ENCODE measurements at places on chromosomes 1 and 21. TPM values are rescaled to one million over a fixed set of nuclear protein-coding genes. Genes with fewer than 3 reads are reported as not detected.

DNA sequence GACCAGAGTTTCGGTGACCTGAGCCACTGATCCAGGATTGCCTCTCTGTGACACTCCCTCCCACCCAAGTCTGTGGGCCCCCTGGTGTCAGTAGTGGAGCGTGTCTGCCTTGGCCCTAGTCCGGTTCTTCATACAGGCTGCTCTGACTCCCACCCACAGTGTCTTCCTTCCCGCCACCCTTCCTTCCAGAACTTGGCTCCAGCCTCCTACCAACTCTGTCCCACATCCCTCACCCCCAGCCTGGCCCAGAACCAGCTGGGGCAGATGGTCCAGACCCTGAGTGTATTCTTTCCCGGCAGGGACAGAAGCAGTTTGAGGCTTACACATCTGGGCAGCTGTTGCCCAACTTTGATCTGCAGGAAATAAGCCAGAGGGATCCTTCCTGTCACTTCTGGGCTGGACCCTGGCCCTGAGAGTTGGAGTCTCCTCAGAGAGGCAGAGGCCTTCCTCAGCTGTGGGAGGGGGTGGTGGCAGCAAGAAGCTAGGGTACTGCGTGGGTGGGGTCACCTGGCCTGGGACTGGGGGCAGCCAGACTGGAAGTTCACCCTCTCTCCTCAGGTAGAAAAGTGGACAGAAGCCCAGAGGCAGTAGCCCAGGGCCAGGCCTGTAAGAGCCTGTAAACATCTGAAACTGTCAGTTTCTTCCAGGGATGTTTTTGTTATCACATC lies 43.1 kb upstream of the EPS8L3 start:
- no peak overlapping the region for H3K4me3 ChIP-seq
- DNase-seq = no peak
- no peak overlapping the region for H3K27ac ChIP-seq
- no peaks in the 10 kb centered on the region for H3K27me3 ChIP-seq

DNA sequence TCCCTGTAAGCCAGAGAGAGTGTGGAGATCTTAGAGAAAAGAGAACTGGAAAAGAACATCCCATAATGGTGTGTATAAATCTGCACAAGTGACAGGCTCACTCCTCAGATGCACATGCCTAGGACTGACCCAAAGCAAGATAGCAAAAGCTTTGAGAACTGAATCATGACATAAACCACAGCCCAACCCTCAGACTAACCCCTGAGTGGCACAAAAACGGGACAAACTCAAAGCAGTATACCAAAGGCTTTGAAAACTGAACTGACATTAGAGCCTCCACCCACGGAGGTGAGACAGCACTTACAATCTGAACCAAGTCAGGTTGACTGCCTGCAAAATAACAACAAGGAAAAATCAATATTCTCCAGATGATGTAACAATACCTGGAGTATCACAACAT lies 70.8 kb downstream of the TIAM1 start:
- H3K4me3 ChIP-seq = no peak overlapping the region
- H3K4me1 ChIP-seq = no peaks in the 10 kb centered on the region
- no peak overlapping the region for H3K27ac ChIP-seq
- no peak for DNase-seq

DNA sequence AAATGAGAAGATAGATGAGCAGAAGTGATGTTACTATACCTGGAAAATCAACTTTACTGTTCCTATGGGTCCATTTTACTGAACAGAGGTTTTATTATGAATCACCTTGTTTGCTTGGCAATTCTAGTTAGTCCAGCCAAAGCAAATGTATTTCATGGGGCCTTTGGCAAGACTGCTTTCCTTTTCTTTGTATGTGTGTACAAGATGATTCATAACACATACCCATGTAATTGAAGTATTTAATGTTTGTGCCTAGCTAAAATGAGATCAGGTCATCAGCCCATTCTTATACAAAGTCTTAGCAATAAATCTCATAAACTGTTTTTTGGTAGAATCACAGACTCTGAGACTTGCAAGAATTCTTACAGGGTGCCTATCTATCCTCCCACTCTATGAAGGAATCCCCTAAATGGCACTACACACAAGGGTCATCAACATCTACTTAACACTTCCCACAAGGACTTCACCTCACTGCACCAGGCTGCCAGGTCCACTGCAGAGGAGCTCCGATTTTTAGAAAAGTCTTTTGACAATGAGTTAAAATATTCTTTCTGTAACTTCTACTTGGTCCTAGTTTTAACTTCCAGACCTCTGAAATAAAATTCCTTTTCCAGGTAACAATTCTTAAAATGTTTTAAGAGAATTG lies 58.5 kb downstream of the LPAR3 start:
- H3K4me1 ChIP-seq = peaks cover 2% of the 10 kb centered on the region
- DNase-seq = peak; percentile 72
- H3K27ac ChIP-seq = no peak overlapping the region
- H3K27me3 ChIP-seq = peaks cover 11% of the 10 kb centered on the region

DNA sequence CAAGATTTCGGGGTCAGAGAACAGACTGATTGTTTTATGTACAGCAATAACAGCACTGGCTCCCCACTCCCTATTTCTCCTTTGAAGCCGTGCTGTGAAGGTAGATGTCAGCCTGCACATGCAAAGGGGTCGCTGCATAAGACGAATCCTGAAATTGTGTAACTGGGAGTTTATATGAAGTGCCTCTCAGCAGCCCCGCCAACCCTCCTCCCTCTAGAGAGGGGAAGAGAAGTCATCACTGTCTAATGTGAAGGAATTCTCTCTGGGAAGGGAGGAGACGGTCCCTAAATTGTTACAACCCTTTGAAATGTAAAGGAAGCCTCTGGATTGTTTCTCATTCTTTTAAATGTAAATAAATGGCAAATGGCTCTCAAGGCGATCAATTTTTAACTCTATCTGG lies 545.3 kb downstream of the PLA2G4A start:
- no peak overlapping the region for H3K4me3 ChIP-seq
- no peaks in the 10 kb centered on the region for H3K36me3 ChIP-seq
- H3K27ac ChIP-seq = no peak overlapping the region
- no peaks in the 10 kb centered on the region for H3K4me1 ChIP-seq
- no peaks in the 10 kb centered on the region for H3K27me3 ChIP-seq

DNA sequence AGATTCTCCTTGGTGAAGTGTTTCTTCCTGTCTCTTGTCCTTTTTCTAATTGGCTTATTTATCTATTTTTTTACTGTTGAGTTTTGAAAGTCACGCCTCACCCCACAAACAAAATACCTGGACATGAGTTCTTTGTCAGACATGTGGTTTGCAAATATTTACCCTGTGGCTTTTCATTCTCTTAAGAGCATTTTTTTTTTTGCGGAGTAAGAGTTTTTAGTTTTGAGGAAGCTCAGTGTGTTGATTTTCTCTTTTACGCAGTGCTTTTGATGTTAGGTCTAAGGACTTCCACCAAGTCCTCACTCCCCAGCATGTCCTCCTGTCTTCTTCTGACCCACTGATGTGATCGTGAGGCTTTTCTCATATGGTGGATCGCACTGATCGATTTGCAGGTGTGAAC lies 7.6 kb downstream of the DFFB start:
- no peaks in the 10 kb centered on the region for H3K27me3 ChIP-seq
- no peaks in the 10 kb centered on the region for H3K4me1 ChIP-seq
- DNase-seq = no peak
- H3K4me3 ChIP-seq = no peak overlapping the region

DNA sequence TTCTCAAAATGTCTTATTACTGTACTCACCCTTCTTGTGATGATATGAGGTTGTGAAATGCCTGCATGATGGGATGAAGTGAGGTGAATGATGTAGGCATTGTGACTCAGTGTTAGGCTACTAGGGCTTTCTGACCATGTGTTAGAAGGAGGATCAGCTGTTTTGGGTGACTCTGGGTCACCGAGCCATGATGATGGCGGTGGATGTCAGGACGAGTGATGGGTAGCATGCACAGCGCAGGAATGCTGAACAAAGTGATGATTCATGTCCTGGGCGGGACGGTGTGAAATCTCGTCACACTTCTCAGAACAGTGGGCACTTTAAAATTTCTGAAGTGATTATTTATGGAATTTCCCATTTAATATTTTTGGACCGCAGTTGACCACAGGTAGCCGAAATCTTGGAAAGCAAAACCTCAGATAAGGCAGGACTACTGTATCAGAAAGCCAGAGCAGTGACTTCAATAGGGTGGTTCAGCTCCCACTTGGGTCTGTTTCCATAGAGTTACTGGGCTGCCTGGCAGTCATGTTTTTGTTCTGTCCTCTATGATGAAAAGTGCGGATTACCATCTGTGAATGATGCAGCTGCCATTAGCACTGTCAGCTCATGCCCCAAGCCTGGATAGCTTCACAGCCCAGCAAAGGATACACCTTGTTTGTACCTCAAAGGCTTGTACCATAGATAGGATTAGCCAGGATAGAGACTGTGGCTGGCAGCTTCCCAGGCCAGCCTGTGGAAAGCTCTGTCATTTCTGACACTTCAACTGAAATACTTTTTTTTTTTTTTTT lies 26.6 kb downstream of the IL6R start:
- peak; percentile 99 for DNase-seq
- H3K4me3 ChIP-seq = no peak overlapping the region
- H3K4me1 ChIP-seq = peaks cover 26% of the 10 kb centered on the region
- H3K36me3 ChIP-seq = peaks cover 41% of the 10 kb centered on the region
- peak overlapping the region; percentile 4 for H3K27ac ChIP-seq

GRCh38 chr1:111448482-111448917 lies 556 bp downstream of the WDR77 start:
- peaks cover 10% of the 10 kb centered on the region for H3K36me3 ChIP-seq
- H3K27me3 ChIP-seq = no peaks in the 10 kb centered on the region
- peaks cover 2% of the 10 kb centered on the region for H3K4me1 ChIP-seq
- peak overlapping the region; percentile 46 for H3K27ac ChIP-seq
- peak overlapping the region; percentile 76 for H3K4me3 ChIP-seq
- peak; percentile 12 for DNase-seq

DNA sequence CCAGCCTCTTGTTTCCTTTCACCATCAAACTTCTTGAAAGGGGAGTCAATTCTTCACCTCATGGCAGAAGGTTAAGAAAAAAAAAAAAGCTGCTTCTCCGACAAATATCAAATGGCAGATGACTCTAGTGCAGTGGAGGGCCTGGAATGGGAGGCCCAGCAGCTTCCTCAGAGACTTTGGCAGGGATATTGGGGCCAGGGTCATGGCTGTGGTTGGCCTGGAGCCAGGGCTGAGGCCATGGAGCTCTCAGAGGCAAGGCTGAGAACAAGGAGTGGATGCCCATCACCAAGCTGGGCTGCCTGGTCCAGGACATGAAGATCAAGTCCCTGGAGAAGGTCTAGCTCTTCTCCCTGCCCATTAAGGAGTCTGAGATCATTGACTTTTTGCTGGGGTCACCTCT lies 18.7 kb downstream of the MTF1 start:
- no peak overlapping the region for H3K27ac ChIP-seq
- peaks cover 33% of the 10 kb centered on the region for H3K36me3 ChIP-seq
- peaks cover 3% of the 10 kb centered on the region for H3K4me1 ChIP-seq
- no peak overlapping the region for H3K4me3 ChIP-seq
- no peaks in the 10 kb centered on the region for H3K27me3 ChIP-seq

- H3K27me3 ChIP-seq = no peaks in the 10 kb centered on the region
- peak overlapping the region; percentile 61 for H3K27ac ChIP-seq
- H3K36me3 ChIP-seq = peaks cover 4% of the 10 kb centered on the region
- H3K4me3 ChIP-seq = peak overlapping the region; percentile 97
- peak; percentile 69 for DNase-seq
Measured at GRCh38 chr1:2229037-2229864, 1.1 kb downstream of the SKI start.

GRCh38 chr1:51794260-51794659 lies 84.3 kb downstream of the NRDC start:
- no peak overlapping the region for H3K27ac ChIP-seq
- no peaks in the 10 kb centered on the region for H3K4me1 ChIP-seq
- peaks cover 51% of the 10 kb centered on the region for H3K36me3 ChIP-seq
- DNase-seq = no peak

- H3K4me3 ChIP-seq = no peak overlapping the region
- H3K27me3 ChIP-seq = no peaks in the 10 kb centered on the region
- H3K27ac ChIP-seq = no peak overlapping the region
- H3K36me3 ChIP-seq = peaks cover 38% of the 10 kb centered on the region
- H3K4me1 ChIP-seq = peaks cover 13% of the 10 kb centered on the region
Measured at GRCh38 chr1:16122916-16123315, 33.0 kb downstream of the EPHA2 start.

The ZFP69 gene
- 1.6 TPM for total RNA-seq

The EDEM3 gene
- total RNA-seq = 29.9 TPM

The A3GALT2 gene
- total RNA-seq = not detected

The XCL1 gene
- not detected for total RNA-seq

The RNU1-4 gene
- total RNA-seq = under 0.01 TPM

The ABCG1 gene
- 0.36 TPM for total RNA-seq

The FNDC5 gene
- 1.7 TPM for total RNA-seq

The FCRL2 gene
- not detected for total RNA-seq

The RAD54L gene
- 4.8 TPM for total RNA-seq

Data from IMR-90 (cell line).